ENCODE measurements at places on chromosomes 3 and 15.

DNA sequence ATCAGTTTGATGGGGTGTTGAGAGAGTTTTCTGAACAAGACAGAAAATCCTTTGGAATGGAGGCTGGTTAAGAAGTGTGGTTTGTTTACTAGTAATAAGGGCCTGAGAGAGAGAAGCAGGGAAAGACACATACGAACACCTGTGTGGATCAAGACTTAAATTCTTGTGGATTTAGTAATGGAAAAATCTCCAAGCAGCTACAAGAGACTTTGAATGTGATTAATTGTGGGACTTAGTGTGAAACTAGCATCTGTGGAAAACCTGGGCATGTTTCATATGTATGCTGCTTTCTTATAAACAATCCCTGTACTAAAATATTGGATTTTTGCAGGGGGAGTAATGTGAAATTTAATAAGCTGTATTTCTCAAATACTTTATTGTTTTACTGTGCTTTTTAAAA is 399.1 kb downstream of the SI start:
- no peak for DNase-seq

DNA sequence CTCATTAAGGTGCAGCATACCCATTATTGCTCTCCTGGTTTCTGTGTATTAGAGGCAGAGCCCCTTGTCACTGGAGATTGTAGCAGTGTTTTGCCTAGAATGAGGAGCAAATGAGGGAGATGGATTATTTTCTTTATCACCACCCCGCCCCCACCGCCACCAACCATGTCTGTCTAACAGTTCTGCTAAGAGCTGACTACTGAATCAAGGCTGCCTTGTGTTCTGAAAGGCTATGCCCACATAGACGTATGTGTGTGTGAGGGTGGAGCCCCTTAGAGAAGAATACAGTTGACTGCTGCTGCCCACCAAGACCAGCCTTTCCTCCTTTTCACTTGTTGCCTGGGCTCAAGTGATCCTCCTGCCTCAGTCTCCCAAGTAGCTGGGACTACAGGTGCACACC is 47.4 kb downstream of the RAD54L2 start:
- DNase-seq = no peak

DNA sequence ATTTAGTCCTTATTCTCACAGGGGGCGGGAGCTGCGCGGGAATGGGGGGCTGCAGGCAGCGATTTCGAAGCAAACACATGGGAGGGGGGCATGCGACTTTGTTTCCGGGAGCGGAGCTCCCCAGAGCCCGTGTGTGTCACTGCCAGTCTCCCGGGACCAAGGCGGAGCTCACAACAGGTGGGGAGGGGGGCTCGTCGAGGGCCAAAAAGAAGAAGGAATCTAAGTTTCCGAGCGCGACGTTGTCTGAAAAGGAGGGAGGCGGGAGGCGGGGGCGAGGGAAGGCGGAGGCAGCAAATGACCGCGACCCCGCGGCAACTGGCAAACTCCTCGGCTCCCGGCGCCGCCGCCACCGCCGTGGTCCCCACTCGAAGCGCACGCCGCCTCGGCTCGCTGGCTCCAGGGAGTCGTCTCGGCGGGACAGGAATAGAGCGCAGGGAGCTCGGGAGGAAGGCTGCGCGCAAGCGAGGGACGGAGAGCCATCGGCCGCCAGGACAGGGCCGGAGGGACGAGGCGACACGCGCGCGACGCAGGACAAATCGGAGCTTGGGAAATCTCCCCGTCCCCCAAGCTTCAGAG is 1.4 kb downstream of the FOXP1 start:
- no peak for DNase-seq

DNA sequence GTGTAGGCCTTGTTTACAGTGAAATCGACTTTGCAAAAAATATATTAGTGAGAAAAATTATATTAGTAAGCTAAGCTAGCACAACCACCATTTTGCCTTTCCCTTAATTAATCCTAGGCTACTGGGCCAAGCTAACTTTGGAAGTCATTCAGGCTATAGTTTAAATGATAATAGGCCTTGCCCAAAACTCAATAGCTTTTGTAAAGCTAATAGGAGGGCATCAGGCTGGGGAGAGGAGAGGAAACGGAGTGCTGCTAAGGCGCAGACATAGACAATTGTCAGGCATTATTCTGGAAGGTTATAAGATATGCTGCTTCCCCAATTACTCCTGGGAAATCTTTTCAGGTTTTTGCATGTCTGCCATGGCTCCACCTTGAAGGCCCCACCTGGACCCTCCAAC is 1286.0 kb downstream of the NSUN3 start:
- DNase-seq = no peak

DNA sequence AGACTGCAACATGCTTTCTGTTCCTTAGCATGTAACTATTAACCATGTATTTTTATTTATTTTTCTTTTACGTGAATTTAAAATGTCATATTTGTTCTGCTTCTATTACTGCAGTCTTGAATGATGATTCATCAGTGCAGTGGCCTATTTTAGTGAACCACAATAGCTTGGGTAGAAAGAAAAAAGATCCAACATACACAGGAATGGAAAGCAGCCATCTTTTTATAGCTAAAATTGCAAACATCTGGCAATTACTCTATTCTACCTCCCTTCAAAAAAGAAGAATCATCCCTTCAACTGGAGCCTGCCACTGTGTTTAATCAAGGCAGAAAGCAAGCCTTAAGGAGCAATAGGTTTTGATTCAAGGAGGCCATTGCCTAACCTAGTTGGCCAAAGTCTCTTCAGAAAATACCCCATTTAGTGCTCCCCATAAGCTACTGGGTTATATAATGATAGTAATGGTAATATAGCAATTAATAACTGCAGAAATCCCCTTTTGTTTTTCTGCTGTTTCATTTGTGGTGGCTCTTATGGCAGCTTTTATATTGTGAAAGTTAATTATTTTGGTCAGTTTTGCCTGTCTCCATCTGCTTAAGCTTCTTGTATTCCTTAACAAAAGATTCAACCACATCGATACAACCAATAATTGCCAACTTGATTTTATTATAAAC is 267.3 kb downstream of the LPP start:
- no peak for DNase-seq

GRCh38 chr3:177385831-177386301 is 188.6 kb upstream of the TBL1XR1 start:
- no peak for DNase-seq

- DNase-seq = no peak
Observed at GRCh38 chr3:42823351-42823750, 14.1 kb downstream of the ACKR2 start.

- DNase-seq = no peak
Observed at GRCh38 chr3:108518895-108519294, 8.5 kb upstream of the MYH15 start.

All from GM12865 (cell line).